AML-193 (cell line): ENCODE measurements at places on chromosomes 3 and 15.

DNA sequence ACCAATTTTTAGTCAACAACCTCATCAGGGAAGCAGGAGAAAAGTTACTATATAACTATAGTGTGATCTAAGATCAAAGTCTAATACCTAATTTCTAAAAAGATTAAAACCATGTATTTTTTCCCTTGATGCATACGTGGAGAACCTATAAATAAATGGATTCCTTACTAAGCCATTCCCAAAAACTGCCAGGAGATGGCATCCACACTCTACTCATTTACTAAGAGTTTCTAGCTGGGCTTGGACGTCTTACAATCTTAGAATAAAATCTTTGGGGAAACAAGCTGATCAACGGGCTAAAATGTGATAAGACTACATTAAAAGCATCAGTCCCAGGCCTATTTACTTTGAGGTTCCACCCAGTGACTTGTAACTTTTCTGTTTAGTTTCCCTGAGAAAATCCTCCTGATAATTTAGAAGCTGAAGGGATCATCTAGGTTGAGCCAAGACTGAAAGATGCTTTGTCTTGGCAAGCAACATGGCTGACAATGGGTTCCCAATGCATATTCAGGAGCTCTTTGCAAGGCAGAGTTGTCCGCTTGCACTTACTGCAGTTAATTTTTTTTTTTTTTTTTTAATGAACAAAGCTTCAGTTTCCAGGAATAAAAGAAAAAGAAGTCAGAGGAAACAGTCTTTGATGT is 85.5 kb upstream of the FGF12 start:
- DNase-seq = peak; percentile 42

- no peak for DNase-seq
Measured at GRCh38 chr3:65158023-65158422, 470.2 kb upstream of the ADAMTS9 start.

- no peak for DNase-seq
Measured at GRCh38 chr3:117563063-117563462, 853.5 kb downstream of the TUSC7 start.

DNA sequence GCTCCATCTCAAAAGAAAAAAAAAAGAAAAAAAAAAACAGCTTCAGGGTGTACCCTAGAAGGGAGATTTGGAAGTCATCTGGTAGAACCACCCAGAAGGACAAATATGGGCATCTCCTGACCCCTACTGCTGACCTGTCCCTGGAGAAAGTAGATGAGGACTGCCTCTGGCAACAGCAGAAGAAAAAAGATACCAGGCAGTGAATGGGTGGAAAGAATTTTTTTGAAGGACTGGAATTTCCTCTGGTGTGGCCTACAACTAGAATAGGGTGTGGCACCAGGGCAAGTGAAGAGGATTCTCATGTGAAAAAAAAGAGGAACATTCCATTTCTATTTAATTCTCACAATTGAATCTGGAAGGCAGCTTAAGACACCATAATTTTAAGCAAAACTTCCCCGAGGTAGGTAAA is 3.1 kb downstream of the ANXA2 start:
- DNase-seq = no peak

DNA sequence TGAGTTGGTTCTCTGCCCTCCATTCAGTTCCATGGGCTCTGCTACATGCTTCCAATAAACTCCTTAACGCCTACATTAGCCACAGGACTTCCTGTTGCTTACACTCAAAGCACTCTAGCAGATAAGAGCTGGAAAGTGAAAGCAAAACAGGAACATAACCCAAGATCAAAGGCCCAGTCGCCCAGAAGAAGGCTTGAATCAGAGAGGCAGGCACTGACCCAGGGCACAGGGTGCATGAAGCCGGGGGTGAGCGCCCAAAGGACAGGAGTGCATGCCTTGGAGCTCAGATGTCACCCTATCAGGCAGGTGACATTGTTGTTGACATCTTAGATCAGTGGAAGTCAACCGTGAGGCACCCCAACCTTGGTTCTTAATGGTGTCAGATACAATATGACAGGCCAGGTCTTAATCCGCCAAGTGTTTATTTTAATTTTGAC is 235.1 kb downstream of the UACA start:
- peak; percentile 67 for DNase-seq

- no peak for DNase-seq
Measured at GRCh38 chr3:73694983-73695757, 70.4 kb upstream of the PDZRN3 start.

DNA sequence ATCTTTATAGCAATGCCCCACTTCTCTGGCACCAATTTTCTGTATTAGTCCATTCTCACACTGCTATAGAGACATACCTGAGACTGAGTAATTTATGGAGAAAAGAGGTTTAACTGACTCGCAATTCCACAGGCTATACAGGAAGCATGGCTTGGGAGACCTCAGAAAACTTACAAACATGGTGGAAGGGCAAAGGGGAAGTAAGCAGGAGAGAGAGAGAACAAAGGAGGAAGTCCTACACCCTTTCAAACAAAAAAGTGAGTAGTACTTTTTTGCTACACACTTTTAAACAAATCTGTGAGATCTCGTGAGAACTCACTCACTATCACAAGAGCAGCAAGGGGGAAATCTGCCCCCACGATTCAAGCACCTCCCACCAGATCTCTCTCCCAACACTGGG is 67.8 kb upstream of the ZBED2 start:
- peak; percentile 45 for DNase-seq

DNA sequence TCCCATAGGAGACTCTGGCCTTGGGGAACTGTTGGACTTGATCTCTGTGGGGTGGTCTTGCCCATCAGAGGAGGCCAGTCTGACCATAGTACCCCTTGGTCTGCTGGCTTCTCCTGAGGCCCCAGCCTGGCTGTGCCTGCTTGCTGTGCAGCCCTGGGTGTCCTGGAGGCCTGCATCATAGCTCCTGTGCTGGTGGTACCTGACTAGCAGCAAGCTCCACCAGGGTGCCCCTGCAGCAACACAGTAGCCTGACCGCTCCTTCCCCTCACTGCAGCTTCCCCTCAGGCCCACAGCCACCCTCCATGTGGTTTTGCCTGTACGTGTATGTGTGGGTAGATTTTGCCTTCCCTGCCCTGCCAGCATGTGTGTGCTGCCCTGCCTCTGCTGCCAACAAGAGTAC is 85.6 kb upstream of the TTC14 start:
- DNase-seq = no peak

- DNase-seq = no peak
Measured at GRCh38 chr3:35426366-35426958, 212.9 kb upstream of the ARPP21 start.

GRCh38 chr15:72599855-72600464 is 54.5 kb upstream of the GOLGA6B start:
- DNase-seq = peak; percentile 34

DNA sequence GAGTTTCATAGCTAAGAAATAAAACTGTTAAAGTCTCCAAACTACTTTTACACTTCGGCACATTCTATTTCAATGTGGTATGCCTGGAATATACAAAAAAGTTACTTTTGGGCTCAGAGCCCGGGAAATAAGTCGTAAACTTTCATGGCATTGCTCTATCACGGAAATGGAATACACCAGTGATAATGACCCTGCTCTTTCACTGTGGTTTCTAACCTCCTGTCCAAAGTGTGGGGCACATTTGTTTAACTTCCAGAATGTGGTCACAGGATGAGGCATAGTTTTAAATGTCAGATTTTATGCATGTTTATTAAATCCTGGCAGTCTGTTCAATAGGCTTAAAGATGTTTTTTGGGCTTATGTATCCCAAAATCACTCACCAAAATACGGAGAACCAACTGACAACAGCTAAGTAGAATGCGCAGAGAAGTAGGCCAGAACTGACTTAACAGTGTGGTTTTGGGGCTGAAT is 5.1 kb downstream of the CXCR6 start:
- DNase-seq = no peak

- DNase-seq = no peak
Measured at GRCh38 chr3:138445236-138445635, 10.8 kb downstream of the ESYT3 start.

GRCh38 chr3:21446027-21446426 is 305.0 kb downstream of the ZNF385D start:
- DNase-seq = no peak

GRCh38 chr15:80476036-80476435 is 71.9 kb downstream of the ARNT2 start:
- no peak for DNase-seq

- DNase-seq = no peak
Measured at GRCh38 chr3:141444586-141445285, 42.1 kb upstream of the RASA2 start.

DNA sequence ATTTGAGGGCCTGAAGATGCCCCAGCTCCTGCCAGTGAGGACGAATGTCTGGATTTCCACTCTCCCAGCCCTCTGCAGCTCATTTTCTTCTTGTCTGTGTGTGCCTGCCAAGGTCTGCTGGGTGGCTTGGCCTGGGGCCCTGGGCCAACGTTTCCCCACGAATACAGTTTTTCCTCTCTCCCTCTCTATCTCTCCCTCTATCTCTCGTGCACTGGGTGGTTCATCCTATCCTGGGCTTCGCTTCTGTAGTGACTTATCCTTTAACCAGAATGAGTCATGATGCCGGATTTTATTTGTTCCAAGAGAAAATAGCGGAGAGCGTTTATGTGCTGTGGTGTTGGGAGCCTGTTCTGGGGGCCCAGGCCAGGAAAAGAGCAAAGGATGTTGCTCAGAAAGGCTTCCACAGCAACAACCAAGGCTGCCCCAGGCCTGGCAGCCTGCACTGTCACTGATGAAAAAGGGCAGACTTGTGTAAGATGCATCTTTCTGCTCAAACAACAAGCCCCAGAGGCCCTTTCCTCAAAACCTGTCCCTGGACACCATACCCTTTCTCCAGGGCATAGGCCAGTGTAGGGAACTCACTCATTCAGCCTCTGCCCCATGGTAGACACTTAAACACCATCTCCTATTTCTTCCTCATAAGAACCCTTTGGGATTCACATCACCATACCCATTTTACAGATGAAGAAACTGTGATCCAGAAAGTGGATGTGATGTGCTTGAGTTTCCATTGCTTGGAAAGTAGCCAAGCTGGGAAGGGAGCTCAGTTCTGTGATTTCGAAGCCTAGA is 47.3 kb downstream of the ITGA11 start:
- no peak for DNase-seq

- no peak for DNase-seq
Measured at GRCh38 chr3:171883893-171884279, 40.7 kb downstream of the TMEM212 start.

GRCh38 chr3:159765860-159766294 is 222.8 kb upstream of the IL12A start:
- DNase-seq = no peak

DNA sequence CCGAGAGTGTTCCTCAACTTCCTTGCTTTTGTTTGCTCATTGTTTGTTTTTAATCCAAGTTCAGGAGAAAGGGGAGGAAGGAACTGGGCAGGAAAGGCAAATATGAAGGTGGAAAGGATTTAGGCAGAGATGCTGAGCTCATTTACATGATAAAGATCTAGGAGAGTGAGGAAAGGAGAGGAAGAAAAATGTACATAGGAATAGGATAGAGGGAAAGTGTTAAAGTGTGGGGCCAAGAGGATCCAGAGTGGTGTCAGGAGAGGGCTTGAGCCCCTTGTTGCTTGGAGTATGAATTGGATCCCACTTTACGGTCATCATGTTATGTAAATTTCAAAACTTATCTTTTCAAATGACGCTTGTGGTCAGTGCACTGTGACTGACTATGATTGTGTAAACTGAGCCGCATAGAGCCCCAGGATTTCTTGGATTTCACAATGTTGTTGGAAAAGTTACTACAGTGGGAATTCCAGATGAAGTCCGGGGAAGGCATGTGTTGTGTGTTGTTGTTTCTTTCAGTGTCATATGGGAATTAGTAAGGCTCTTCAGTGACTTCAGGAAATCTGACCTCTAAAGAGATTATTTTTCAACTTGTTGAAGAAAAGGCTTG is 15.0 kb upstream of the PLD1 start:
- no peak for DNase-seq

DNA sequence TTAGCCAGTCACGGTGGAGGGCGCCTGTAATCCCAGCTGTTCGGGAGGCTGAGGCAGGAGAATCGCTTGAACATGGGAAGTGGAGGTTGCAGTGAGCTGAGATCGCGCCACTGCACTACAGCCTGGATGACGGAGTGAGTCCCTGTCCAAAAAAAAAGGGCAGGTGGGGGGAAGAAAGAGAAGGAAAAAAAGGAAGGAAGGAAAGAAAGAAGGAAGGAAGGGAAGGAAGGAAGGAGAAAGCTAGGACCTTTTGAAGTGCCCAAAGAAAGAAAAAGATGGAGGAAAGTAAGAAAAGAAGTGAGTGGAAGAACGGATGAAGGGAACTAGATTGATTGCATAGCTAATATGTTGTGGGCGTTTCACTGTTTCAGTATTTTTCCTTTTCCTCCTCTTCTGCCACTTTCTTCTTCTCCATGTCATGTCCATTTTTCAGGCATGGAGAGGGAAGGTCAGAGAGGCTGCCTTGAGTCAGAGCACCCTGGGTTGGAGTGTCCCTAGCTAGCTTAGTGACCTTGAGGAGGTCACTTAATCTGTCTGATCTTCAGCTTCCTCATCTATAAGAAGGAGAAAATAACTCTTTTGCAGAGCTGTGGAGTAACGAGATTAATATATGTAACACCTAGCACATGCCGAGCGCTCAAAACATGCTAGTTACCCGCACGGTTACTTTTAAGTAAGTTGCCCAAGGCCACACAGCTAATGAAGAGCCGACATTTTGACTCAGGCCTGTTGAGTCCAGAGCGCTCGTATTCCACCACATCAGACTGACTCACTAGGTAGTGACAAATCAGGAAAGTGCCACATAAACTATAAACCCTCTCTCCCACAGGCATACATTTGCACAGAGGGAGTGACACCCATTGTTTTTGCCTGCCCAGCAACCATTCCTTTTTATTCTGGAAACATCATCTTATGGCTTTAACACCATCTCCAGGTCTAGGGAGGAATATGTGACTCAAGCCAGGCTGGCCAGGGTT is 42.2 kb downstream of the BHLHE40 start:
- DNase-seq = no peak

DNA sequence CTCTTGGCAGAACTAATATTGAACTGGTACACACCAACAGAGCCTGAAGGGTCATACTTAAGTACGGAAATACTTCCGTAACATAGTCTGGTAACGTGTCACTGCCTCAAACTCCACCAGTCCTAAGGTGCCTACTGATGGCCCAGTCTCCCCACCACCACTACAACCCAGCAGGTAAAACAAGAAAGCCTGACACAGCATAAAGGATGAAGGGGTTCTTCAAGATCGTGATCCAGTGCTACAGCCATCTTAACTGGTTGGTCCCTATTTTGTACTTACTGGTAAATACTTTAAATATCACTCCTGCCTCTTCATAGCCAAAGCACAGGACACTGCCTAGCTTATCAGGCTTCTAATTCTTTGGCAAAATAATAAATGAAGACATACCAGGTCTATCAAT is 46.5 kb downstream of the PEAK1 start:
- no peak for DNase-seq

- no peak for DNase-seq
Measured at GRCh38 chr3:174477491-174477890, 381.6 kb upstream of the NAALADL2 start.

- DNase-seq = peak; percentile 41
Measured at GRCh38 chr3:42653560-42654330, at the start of gene ZBTB47. Gene ZBTB47, plus strand, starts transcription at chr3:42653697. Its CDS starts 4,659 bp downstream, at chr3:42658356.

DNA sequence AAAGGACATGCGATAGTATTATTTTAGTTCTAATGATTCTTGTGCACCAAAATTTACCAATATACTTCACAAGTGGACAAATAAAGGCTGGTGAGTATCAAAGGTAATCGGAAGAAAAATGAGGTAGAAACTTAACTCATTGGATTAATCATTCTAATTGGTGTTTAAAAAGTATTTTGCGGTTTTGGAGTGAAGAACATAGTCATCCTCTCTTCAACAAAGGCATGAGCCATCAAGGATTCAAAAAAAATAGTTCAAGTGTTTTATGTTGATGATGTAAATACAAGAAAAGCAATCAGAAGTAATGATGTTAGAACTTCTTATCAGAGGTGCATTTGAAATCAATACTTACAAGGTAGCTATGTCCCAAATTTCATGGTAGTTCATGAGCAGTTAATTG is 221.5 kb downstream of the P3H2 start:
- no peak for DNase-seq
